Stimulated activated naive CD4-positive, alpha-beta T cell treated with Interleukin-2 at 50 U/mL for 16 hours (primary cell): ENCODE measurements at places on chromosomes 3 and 15.

DNA sequence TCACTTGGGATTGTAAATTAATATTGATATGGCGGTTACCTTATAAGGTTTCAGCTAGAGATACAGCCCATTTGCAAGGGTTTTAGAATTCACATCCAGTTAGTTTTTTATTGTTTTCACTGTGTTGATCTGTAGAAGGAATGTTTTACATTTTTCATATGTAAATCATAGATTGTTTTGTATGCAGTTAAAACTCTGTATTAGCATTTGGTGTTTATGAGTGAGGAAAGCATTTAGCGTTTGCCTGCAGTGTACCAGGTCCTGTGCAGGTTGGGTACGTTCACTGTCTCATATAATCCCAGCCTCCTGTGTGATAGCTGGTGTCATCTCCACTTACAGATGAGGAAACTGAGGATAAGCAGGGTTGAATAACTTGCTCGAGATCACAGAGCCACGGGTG, 23.8 kb downstream of the MAP6D1 start:
- no peak for DNase-seq

DNA sequence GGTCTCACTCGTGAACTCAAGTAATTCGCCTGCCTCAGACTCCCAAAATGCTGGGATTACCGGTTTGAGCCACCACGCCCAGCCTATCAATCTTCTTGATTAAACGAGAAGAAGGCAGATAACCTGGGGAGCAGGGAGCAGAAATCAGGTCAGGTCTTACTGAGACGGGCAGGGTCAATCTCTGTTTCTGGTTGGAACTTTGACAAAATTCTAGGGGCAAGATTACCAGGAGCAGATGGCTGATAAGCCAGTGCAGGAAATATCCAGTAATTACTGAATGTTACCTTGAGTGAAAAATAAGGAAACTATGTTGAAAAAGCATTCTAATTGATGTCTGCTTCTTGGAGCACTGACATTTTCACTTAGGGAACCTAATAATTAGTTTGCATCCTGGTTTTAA, 24.4 kb upstream of the GOLM2 start:
- DNase-seq: no peak

GRCh38 chr3:46585799-46586693, 19.9 kb upstream of the LRRC2 start:
- DNase-seq: no peak

DNA sequence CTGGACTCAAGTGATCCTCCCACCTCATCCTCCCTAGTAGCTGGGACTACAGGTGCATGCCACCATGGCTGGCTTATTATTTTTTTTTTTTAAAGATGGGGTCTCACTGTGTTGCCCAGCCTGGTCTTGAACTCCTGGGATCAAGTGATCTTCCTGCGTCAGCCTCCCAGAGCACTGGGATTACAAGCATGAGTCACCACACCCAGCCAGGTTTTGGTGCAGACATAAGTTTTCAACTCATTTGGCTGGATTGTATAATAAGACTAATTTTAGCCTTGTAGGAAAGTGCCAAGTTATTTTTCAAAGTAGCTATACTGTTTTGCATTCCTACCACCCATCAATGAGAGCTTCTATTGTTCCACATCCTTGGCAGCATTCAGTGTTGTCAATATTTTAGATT, 32.1 kb downstream of the BUB1B start:
- DNase-seq: no peak

GRCh38 chr15:85125056-85125661, 143.5 kb downstream of the PDE8A start:
- DNase-seq: no peak

DNA sequence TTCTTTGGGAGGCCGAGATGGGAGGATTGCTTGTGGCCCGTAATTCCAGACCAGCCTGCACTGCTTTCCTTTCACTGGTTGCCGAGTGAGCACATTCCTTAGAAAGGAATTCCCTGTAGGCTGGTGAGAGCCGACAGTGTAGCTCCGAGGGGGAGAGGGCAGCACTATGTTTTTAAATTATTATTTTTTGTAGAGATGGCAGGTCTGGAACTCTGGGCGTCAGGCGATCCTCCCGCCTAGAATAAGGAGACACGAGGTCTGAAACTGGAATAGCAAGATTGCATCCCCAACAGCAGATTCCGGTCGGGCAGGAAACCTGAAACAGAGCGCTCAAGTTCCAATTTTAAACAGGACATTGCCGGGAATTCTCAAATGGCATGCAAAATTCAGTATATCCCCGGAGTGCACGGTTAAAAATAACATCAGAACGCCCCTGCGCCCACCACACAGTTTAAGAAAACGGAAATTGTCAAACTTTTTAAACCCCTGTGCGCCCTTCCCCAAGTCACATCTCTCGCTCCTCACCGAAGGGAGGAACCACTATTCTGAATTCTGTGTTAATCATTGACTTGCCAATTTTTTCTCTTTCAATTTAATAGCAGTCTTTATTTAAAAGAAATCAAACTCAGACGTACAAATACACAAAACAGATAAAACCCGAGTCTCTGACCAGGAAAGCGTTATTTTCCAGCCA, 643 bp upstream of the RNU5B-1 start:
- no peak for DNase-seq

DNA sequence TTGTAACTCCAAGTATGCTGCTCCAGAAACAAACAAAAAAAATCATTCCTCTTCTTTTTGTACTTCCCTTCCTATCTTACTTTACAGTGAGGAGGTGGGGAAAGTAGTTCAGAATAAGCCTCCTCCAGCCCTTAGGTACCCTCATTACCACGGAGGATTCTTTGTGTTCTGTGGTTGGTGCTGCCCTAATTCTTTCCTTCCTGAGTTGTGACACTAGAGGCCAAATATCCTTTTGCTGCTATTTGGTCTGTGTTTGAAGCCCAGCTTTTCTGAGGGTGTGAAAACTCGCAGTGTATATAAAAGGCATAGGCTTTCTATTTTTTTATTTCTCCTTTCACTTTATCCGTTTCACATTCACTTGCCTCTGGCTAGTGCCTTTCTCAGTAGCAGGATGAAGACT, 98.2 kb downstream of the HHLA2 start:
- DNase-seq: no peak

- no peak for DNase-seq
Observed at GRCh38 chr3:30421266-30421665, 185.1 kb upstream of the TGFBR2 start.
